Right atrium auricular region (tissue), 2 donors: ENCODE measurements at places on chromosomes 11 and 22.
A peak's percentile ranks its signal among the peaks of the same experiment; 100 is the strongest.

DNA sequence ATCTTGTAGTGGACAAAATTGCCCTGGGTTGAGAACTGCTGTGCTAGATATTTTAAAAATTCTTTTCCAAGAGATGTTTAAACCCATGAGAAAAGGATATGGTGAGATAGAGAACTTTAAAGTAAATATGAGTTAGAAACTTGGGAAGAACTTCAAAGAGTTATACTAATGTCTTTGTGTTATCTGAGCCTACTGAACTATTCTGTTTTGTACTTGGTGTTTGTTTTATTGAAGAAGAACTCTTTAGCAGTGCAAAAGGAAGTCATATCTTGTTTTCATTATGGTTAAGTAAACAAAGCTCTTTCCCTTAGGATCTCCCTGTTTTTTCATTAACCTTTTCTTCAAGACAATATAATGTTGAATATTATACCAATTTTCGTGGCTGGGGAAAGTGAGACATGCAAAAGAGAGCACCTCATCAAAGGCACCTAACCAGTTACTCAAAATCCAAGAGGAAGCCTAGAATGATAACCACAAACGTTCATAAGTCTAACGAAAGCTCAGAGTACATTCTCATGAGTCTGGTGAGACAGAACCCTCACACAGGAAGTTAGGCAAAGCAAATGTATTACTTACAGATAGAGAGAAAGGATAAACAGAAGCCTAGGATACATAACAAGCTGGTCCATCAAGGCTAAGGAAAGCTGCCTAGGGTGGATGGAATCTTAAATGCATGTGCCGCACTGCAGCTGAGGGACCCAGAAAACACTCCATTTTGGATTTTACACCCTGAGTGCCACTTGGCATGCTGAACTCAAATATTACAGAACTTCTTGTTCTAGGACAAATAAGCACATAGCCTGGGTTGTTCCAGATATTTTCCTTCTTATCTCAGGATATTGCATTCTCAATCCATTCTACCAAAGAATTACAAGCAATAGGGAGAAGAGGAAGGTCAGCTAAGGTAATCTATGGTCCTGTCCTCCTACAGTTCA is 112.5 kb upstream of the ANO3 start:
- DNase-seq: no peak

DNA sequence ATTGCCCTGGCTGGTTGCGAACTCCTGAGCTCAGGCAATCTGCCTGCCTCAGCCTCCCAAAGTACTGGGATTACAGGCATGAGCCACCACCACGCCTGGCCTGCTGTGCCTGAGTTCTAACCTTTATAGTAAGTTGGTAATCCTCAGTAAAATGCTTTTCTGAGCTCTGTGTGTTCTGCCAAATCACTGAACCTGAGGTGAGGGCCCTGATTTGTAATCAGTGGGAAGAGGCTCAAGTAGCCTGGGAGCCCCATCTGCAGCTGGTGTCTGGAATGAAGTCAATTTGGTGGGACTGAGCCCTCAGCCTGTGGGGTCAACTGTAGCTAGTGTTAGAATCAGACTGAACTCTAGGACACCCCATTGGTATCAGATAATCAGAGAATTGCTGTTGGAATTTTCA is 72.6 kb upstream of the PARVG start:
- DNase-seq: no peak

DNA sequence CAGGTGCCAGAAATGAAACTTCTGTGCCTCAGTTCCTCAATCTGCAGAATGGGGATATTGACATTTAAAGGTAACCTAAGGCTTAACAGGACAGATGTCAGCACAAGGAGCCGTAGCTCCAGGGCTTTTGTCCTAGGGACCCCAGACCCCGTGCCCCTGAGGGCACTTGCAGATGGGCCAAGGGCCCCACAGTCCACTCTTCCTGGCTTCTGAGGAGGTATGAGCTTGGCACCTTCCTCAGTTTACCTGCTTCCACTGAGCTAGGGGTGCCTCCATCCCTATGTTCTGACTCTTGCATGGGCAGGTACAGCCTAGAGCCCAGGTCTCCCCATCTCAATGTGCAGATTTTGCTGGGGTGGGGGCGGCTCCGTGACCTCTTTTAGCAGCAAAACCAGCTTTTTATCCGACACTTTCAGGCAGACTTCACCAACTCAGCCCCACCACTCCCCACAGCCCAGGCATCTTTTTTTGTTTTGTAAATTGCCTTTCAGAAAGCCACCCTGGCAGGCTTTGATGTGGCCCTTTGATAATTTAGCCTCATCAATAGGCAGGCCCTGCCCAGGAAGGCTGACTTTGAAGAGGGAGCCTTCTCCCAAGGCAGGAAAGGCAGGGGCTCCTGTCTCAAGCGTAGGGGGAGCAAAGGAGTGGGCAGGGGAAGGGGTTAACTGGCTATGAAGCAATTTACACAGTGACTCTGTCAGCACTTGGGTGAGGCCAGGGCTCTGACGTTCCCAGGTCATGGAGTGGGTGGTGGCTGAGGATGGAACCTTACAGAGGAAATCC is 23.7 kb upstream of the FGF3 start:
- DNase-seq: no peak

DNA sequence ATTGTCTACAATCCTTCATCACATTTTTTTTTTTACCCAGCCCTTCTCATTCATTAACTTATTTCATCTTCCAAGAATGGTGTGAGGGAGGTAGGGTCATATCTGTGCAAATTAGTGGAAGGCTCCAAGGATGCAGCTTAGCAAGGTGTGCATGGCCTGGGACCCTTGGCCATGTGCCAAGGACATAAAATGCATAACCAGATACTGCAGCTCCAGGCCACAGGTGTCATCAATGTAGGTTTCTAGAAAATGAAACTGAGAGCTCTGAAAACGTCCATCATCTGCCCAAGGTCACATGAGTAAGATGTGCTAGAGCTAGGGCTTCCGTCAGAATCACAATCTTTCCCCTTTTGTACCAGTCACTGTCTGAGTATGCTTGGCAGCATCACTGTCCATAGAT is 29.8 kb downstream of the ANKK1 start:
- DNase-seq: no peak

GRCh38 chr11:118705111-118705741 is 25.8 kb upstream of the TREH start:
- DNase-seq: no peak

DNA sequence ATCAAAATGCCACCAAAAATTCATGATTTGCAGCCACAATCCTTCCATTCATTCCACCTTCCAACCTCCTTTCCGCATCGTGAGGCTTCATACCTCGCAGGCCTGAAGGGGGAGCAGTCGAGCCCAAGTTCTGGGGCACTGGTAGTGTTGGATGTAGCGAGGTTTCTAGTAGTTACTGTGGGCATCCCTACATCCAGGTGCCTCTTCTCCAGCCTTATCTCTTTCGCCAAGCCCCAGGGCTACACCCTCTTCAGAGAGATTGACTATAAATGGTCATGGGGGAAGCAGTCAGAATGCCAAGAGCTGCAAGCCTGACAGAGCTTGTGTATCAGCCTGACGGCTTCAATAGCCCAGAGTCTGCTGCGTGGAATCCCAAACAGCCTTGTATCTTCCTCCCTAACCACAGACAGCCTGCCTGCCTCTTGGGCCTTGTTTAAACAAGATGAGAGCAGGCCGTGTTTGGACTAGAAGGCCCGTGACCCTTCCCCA is 28.9 kb downstream of the CLMP start:
- no peak for DNase-seq

GRCh38 chr22:23749841-23750301 is 1.0 kb downstream of the ZNF70 start:
- no peak for DNase-seq

GRCh38 chr11:3104051-3104714 is 47.0 kb upstream of the CARS1 start:
- peak; percentile 44 for DNase-seq

DNA sequence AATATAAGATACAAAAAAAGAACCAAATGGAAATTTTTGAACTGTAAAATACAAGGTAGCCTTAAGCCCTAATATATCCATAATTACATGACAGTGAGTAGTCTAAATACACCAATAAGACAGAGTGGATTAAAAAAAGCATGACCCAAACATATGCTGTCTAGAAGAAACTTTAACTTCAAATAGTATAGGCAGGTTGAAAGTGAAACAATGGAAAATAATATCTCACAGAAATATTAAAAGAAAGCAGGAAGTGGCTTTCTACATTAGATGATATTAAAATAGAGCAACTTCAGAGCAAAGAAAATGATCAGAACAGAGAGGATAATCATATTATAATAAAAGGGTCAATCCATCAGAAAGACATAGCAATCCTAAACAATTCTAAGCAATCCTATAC is 21.8 kb downstream of the DCUN1D5 start:
- no peak for DNase-seq

DNA sequence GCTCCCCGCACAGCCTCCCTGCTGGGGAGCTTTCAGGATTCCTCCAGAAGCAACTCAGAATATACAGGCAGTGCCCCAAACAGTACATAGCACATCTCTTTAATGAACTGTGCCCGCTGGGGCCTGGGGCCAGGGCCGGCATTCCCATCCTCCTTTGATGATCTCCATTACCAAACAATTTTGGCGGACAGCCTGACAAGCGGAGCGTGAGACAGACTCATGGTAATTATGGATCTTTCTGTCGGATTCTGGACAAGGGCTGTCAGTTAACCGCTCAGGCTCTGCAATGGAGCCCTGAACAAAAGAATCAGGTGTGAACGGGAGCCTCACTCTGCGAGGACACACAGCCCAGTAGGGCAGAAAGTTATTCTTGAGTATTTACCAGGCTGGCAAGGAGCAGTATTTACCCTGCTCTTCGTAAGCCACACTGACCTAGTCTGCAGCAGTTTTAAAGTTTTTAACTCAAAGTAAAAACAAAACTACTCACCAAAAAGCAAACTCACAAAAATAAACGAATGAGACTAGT is 174.0 kb downstream of the TBC1D22A start:
- DNase-seq: no peak

GRCh38 chr22:46465345-46465720 is 72.1 kb downstream of the CELSR1 start:
- DNase-seq: no peak

- DNase-seq: no peak
Measured at GRCh38 chr22:18990355-18991137, 54.5 kb upstream of the PRODH start.

GRCh38 chr22:47082505-47082904 is 320.1 kb downstream of the TBC1D22A start:
- no peak for DNase-seq

DNA sequence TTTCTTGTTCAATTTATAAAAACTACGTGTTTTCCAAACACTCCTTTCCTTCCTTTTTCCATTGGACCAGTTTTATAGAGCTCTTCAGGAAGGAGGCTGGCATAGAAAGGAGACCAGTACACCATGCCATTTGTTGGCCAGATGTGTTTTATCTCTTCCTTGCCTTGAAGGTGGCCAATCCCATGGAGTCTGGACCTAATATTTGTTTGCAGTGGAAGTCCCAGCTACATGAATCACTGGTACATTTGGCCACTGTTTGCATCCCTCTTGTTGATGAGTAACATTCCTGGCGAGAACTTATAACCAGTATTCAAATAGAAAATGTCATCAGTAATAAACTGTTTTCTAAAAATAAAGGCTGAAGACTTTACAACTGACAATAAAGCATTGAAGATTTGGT is 110.2 kb downstream of the ANO3 start:
- DNase-seq: no peak

- no peak for DNase-seq
Measured at GRCh38 chr11:35237860-35238715, 99.1 kb downstream of the CD44 start.

- DNase-seq: no peak
Measured at GRCh38 chr11:120858740-120859139, 165.2 kb upstream of the TBCEL start.

- no peak for DNase-seq
Measured at GRCh38 chr11:62130283-62131169, 6.7 kb downstream of the INCENP start.

DNA sequence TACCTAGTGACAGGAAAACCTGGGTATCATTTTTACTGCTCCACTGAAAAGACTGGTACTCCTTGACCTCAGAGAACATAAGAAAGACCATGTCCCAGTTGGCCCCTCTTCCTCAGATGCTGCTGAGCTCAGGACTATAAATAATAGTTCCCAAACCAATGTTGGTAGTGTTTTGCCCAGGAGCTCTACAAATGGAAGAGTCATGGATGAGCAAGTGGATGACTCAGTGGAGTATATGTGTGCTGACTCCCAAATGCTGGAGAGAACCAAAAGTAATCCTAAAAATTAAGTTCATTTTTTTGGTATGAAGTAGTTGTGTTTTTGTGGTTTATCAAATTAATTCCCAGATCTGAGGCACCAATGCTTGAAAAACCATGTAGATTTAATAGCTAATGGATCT is 482.0 kb downstream of the KCNA4 start:
- DNase-seq: no peak

GRCh38 chr11:1440496-1440895 is 46.1 kb downstream of the MOB2 start:
- no peak for DNase-seq

- DNase-seq: peak; percentile 82
Measured at GRCh38 chr22:37484480-37485394, 1.4 kb downstream of the MFNG start.

DNA sequence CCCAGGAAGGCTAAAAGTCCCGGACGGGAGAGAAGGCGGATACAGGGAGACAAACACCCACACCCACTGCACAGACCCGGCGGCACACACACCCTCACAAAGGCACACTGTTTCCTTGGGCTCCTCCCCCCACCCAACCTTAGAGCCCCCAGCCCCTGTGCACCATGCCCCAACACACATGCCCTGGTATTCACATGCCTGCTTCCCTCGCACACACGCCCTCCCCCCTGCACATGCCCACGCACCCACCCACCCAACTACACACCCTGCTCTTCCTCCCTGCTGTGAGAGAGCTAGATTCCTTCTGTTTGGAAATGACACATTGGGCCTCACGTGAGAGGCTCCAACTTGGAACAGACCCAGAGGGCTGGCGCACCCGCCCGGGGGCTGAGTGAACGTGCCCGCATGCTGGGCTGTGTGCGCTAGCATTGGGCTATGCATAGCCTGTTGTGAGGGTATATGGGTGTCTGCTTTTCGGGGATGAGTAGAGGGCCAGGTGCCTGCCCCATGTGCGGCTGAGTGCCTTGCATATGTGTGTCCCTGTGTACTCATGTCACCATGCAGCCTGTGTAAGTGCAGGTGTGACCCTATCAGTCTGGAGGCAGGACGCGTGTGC is 518 bp upstream of the CHRM1 start:
- DNase-seq: no peak

DNA sequence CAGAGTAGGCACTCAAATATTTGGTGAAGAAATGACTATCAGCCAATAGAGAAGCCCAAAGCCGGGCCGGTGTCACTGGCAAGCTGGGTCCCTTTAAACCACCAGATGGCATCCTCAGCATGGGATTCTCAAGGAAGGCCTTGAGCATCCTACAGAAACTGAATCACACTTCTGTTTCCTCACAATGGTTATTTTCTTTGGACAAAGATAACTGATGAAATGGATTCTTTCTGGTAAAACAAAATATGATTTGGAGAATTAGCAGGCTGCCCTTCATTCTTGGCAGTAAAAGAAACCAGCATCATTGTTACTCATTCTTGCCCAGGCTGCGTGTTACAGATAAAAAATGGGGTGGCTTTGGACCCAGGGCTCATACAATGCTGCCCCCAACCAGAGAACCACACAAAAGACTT is 30.3 kb upstream of the ASPHD2 start:
- peak; percentile 61 for DNase-seq

GRCh38 chr11:88814076-88814475 is 251.7 kb downstream of the GRM5 start:
- no peak for DNase-seq
